ENCODE measurements at places on chromosomes 12 and 14.

- no peak for DNase-seq
Measured at GRCh38 chr12:82721726-82722125, 35.0 kb downstream of the TMTC2 start.

- DNase-seq = no peak
Measured at GRCh38 chr12:9864913-9865675, 4.1 kb downstream of the CLEC2B start.

GRCh38 chr12:104230304-104231095 is 14.9 kb downstream of the TXNRD1 start:
- no peak for DNase-seq

GRCh38 chr12:29039013-29039412 is 110.1 kb upstream of the FAR2 start:
- peak; percentile 85 for DNase-seq
